NCI-H1417 treated with DMSO at 0.1 percent for 48 hours (cell line): ENCODE measurements at places on chromosomes 16 and 17.

DNA sequence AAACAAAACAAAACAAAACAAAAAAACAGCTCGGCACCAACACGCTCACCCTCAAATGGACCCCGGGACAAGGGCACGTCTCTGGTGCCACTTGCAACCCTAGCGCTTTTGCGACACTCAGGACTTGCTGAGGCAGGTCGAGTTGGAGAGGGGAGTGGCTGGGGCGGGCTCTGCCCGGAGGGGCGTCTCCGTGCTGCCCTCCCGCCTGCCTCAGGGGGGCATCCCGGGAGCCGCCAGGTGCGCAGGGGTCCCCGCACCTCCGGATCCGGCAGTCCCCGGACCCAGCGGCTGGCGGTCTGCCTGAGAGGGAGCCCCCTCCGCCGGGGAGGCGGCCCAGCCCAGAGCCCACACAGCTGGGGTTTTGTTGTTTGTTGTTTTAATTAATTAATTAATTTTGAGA is at the start of gene SLC52A1:
Gene SLC52A1, minus strand, starts transcription at position 112 of the 400 bp plus-strand sequence. CDS start 820 bp downstream, outside the sequence.
- DNase-seq: no peak

DNA sequence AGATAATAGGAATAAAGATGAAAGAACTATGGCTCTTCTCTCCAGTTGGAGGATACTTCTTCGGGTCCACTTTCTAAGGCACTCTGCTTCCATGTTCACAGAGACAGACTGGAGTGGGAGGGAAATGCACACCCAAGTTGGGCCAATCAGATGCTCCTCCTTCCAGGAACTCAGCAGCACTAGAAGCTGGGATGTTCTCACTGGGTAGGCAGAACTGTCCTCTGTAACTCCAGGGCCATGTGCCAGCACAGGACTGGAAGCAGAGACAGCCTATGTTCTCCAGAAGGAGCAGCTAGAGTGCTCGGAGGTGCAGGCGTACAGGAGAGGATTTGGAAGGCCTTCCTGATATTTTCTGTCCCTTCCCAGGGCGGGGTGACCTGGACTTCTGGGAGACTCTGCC is 49.9 kb upstream of the SREBF1 start:
- no peak for DNase-seq

DNA sequence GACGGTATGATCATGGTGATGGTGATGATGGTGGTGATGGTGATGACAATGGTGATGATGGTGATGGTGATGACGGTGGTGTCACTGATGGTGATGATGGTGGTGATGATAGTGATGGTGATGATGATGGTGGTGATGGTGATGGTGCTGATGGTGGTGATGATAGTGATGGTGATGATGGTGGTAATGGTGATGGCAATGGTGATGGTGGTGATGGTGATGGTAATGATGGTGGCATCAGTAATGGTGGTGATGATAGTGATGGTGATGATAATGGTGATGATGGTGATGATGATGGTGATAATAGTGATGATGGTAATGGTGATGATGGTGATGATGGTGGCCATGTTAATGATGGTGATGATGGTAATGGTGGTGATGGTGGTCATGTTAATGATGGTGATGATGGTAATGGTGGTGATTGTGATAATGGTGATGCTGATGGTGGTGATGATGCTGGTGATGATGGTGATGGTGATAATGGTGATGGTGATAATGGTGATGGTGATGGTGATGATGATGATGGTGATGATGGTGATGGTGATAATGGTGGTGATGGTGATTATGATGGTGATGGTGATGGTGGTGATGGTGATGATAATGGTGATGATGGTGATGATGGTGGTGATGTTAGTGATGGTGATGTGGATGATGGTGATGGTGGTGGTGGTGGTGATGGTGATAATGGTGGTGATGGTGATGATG is 107.2 kb downstream of the C16orf95 start:
- no peak for DNase-seq

GRCh38 chr17:6494239-6494941 is 50.1 kb downstream of the PIMREG start:
- no peak for DNase-seq

- DNase-seq: no peak
Measured at GRCh38 chr17:49603720-49604119, 28.0 kb downstream of the NXPH3 start.

- no peak for DNase-seq
Measured at GRCh38 chr16:70764632-70765031, 36.3 kb downstream of the VAC14 start.

GRCh38 chr16:12330946-12331345 is 354.4 kb downstream of the SNX29 start:
- no peak for DNase-seq

DNA sequence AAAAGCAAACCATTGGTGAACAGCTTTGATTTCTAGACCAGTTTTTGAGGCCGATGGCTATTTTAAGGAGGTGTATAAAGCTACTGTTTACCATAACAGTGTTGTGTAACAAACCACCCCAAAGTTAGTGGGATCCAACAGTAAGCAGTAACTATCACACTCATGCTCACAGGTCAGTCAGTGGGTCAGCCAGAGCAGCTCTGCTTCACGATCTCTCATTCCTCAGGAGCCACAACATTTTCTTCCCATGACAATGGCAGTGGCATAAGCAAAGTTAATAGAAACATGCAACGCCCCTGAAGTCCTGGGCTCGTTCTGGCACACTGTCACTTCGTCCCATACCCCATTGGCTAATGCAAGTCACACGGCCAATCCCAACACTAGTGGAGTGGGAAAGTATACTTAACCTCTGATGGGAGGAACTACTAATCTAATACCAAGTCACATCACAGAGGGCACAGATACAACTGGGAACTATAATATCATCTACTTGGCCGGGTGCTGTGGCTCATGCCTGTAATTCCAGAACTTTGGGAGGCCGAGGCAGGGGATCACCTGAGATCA is 28.0 kb upstream of the B4GALNT2 start:
- DNase-seq: no peak

GRCh38 chr17:32323811-32324491 is 18.0 kb downstream of the C17orf75 start:
- no peak for DNase-seq

DNA sequence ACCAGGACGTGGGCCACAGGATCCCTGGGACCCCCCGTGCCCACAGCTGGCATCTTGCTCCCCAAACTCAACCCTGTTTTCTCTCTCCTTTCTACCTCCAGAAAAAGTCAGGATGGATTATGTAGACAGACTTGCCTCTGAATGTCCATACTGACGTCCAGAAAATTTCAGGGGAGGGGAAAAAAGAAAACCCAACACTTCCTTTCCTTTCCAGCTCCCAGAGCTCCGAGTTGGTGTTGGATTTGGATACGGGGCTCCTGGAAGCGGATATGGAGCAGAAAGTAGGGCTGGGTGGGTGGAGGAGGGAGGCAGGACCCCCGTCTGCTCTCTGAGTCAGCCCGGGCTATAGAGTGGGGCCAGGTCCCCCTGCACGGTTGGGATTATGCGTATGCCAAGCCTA is 70.2 kb downstream of the MRM3 start:
- DNase-seq: no peak

GRCh38 chr16:79928142-79928873 is 327.8 kb upstream of the MAF start:
- DNase-seq: no peak

DNA sequence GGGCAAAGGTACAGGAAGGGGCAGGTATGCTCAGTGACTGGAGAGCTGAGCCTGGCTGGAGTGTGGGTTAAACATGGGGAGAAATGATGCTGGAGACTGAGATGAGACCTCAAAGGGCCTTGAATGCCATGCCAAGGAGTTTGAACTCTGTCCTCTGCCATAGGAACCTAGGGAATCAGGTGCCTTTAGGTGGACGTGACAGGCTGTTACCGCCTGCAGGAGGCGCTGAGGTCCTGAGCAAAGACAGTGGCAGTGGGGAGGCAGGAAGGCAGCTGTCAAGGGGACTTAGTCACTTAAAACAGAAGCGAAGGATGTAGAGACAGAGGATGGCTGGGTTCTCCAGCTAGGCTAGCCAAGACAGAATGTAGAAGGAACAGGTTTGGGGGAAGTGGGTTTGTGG is 9.1 kb downstream of the PSMB3 start:
- no peak for DNase-seq
